Stimulated activated CD8-positive, alpha-beta memory T cell treated with anti-CD3 and anti-CD28 coated beads, Interleukin-7, amount 100 ng/mL, for 24 hours (primary cell): ENCODE measurements at places on chromosomes 11 and 22.

DNA sequence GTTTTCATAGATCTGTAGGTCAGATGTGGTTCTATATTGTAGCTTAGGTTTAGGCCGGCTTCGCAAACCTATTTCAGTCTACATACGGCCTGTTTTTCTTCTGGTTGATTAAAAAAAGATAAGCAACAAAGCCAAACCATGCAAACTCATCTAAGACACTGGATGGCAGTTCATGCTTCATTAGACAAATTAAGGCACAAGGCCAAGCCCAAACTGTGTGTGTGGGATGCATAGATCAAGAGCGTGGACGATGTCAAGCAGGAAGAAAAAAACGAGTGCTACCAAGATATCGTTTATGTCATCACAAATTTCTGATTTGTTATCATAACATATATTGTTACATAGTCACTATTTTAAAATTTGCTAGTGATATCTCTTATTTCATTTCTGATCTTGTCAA is 357.6 kb upstream of the KIRREL3 start:
- no peak for DNase-seq

DNA sequence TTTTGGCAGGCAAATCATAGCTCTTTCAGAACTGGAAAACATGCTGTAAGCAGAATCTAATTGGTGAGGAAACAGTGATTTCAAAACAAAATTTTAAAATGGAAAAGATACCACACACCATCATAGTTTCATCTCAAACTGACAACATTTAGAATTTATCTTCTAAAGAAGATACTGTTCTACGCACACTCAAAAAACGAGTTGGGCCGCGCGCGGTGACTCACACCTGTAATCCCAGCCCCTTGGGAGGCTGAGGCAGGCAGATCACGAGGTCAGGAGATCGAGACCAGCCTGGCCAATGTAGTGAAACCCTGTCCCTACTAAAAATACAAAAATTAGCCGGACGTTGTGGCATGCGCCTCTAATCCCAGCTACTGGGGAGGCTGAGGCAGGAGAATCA is 44.2 kb upstream of the ADSL start:
- no peak for DNase-seq

- no peak for DNase-seq
These were observed 303.3 kb upstream of the ZC3H12C start for GRCh38 chr11:109789901-109790300.

- no peak for DNase-seq
These were observed 23.9 kb downstream of the NEFH start for GRCh38 chr22:29503811-29504372.

DNA sequence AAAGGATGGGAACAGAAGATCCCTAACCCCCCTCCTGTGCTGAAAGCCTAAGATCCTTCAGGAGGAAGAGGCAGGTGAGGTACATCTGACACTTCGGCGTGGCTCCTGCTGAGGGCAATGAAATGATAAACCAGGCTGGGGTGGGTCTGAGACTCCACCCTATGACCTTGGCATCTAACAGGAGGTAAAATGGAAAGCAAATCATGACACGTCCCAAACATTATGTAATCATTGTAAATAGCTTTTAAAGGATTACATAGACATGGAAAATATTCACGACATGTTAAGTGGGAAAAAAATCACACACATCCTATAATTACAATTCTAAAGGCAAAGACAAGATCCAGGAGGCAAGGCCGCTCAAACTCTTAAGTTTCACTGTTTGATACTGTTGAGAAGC is 70.5 kb downstream of the LINC01488 start:
- no peak for DNase-seq

DNA sequence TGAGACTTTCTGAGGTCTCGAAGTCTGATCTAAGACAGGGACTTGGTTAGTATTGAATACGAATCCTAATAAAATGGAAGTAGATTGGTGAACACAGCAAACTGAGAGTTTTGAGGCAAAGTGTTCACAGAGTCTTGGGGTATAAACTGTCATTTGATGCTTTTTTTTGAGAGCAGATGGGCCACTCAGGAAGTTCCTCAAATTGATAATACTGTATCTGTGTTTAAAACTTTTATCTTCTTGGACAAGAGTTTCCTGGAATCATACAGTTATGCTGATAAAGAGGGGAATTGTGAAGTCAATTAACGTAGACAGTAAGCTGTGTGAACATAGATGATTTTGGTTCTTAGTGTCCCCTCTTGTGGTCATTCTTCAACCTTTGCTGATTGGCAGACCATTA is 80.0 kb upstream of the CLPB start:
- DNase-seq: no peak

DNA sequence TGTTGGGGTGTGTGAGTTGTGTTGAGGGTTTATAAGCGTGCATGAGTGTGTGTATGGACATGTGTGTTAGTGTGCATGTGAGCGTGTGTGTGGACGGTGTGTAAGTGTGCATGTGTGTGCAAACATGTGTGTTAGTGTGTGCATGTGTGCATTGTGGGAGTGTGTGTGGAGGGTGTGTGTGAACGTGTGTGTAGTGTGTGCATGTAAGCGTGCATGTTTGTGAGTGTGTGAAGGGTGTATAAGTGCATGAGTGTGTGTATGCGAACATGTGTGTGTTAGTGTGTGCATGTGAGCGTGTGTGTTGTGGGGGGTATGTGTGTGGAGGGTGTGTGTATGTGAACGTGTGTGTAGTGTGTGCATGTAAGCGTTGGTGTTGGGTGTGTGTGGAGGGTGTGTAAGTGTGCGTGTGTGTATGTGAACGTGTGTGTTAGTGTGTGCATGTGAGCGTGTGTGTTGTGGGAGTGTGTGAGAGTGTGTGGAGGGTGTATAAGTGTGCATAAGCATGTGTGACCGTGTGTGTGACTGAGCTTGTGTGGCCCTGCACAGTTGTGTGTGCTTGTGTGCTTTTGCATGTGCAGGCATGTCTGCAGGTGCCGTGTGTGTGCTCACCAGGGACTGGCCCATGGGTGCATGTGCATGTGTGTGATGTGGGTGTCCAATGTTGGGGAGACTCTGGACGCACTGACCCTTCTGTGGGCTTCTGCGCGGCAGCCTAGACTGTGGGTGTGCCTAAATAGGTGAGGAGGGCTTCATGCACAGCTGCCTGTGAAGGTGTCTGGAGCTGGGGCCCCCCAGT is 866.2 kb downstream of the TBC1D22A start:
- no peak for DNase-seq

GRCh38 chr22:17359501-17359900 is 9.8 kb upstream of the CECR2 start:
- DNase-seq: no peak

DNA sequence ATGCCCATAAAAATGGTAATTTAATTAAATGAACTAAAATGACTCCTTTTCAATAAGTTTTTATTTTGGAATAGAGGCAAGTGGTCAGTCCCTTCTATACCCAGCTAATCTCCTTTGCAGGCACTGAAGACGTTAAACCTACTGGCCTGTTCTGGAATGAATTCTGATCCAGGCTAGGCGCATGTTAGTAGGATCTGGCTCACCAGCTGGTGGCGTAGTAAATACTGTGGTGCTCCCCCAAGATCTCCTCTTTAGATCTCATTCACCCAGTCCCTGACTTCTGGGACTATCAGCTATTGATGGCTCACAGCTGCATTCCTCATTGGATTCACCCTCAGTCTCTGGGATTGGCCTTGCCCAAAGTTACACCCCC is 173.7 kb upstream of the DDI1 start:
- no peak for DNase-seq

DNA sequence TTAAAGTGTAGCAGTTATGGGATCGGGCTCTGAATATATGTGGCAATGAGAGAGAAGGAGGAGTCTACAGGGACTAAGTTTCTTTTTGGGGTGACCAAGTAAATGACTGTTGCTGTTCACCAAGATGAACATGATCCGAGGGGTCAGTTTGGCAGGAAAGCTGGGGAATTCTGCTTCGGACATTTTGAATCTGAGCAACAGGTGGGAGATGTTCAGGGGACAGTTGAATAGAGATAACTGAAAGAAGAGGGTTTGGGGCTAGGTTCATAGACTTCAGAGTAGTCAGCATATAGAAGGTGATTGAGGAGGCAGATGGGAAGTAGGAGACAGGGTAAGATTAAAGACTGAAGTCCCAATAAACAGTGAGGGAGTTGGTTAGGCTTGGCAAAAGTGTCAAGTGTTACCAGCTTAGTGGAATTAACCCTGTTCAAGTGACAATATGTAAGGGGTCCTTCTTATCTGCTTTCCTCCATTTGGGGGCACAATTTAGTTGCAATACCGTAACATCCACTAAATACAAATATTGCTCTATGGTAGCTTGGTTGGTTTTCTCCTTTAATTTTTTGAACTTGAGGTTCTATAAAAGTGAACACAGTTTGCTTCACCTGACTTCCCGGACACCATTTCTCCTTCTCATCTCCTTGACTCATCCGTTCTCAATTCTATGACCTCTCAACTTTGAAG is 2.9 kb upstream of the ENTHD1 start:
- DNase-seq: no peak

DNA sequence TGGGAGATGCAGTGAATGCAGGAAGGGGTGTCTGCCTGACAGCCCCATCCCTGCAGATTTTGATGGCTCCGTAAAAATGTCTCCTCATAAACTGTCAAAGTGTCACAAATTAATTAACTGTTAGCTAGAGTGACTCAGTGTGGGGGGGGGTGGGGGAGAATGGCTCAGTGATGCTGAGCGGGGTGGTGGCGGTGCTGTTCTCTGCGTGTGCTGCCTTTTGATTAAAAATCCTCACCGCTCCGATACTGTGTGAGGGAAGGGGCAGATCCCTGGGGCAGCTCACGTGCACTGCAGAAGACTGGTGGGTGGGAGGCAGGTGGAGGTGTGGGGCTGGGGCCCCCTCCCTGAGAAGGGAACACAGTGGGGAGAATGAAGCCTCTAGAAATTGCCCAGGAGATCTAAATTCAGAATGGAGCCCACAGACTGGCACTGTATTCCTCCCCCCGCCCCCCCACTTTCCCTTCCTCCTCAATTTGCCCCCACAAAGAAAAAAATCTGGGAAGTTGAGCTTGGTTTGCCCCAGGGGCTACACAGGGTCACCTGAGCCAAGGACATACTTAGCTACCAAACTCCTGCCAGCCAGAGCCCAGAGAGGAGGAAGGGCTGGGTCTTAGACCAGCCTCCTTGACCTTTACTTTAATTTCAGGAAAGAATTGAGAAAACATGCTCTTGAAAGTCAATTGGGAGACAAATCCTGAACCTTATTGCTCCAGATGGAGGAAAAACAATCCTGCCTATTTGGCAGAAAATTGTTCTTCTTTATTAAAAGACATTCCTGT is 39.8 kb downstream of the DRD2 start:
- DNase-seq: no peak

- no peak for DNase-seq
These were observed 8.6 kb downstream of the THYN1 start for GRCh38 chr11:134244593-134244992.

- DNase-seq: no peak
These were observed at the start of gene FBLN1 for GRCh38 chr22:45502215-45503049. Gene FBLN1 (plus strand): TSS chr22:45502883. CDS start chr22:45502986, 103 bp downstream.
